ENCODE measurements at places on chromosomes 5 and 9.
A peak's percentile ranks its signal among the peaks of the same experiment; 100 is the strongest.

DNA sequence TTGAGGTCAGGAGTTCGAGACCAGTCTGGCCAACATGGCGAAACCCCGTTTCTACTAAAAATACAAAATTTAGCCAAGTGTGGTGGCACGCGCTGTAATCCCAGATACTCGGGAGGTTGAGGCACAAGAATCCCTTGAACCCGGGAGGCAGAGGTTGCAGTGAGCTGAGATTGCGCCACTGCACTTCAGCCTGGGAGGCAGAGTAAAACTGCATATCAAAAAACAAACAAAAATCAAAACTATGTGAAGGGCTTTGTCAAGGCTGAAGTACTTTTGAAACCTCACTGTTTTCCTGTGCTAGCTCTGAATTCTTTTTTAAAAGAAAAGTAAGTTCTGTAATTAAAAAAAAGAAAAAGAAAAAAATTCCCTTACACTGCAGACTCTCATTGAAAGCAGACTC, 65.1 kb upstream of the KLF4 start:
- no peak for DNase-seq

DNA sequence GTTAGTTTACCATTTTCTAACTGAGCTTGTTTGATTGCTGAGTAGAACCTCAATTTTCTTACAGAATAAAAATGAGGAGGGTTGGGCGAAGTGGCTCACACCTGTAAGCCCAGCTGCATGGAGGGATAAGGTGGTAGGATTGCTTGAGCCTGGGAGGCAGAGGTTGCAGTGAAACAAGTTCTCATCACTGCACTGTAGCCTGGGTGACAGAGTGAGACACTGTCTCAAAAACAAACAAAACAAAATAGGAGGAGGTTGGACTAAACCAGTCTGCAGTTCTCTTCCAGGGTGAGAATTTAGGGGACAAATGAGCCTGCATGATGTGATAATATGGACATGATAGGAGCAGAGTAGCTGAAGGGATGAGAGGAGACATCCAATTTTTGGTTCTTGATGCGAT, 57.3 kb downstream of the SLC27A6 start:
- no peak for DNase-seq

DNA sequence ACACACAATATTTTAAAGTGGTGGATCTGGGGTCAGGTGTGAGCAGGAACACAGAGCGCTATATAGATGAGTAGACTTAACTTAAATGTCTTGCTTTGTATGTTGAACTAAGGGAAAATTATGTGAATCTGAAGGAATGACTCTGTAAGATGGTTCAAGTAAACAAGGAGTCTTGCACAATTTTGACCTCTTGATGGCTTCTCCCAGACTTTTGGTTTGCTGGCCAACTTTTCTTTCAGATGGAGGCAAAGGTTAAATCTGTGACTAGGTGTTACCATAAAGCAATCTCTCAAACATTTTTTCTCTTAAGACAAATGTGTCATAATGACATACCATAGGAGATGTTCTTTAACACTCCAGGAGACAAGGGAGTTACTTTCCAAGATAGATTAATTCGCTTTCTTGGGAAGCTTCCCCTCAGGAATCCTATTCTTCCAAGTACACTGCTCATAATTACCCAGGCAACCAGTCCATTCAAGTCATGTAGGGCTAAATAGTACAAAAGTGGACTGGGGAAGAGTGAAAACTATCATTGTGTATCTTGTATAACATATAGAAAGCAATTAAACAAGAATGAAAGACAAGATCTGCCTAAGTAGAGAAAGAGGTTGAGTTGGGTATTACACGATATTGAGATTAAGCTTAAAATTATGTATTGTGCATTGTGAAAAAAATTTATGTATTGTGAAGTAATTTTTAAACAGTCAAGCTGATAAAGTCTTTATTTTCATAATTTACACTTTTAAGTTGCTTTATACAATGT, 60.3 kb upstream of the SLC27A6 start:
- DNase-seq, result no peak

GRCh38 chr5:54862036-54862435, 123.4 kb downstream of the ESM1 start:
- no peak for DNase-seq

DNA sequence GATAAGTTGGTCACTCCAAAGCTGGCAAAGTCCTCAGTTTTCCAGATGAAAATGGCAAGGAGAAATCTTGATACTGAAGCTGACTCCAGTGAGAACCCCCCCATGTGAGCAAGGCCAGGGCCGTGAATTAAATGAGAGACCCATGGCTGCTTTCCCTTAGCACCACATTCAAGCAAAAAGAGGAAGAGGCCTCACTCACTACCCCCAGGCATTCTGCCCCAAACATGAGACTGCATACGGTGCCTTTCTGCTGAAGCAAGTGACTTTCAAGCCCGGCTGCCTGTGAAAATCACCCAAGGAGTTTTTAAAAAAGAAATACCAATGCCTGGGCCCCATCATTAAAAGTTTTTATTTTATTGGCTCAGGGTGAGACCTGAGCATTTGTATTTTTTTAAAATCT, 66.9 kb downstream of the TMEM252 start:
- DNase-seq, result no peak

DNA sequence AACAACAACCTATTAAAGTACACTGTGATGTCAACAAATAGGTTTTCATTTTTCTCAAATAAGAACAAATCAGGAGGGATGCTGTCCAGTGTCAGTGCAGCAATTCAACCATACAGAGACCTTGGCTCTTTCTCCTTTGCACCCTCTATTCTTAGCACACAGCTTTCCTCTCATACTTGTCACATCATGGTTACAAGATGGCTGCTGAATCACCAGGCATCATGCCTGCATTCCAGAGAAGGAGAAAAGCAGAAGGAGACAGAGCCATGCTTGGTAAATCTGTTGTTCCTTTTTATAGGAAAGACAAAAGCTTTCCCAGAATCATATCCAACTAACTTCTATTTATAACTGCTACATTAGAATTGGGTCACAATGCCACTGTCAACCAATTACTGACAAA, 124.7 kb upstream of the VLDLR start:
- DNase-seq, result no peak

DNA sequence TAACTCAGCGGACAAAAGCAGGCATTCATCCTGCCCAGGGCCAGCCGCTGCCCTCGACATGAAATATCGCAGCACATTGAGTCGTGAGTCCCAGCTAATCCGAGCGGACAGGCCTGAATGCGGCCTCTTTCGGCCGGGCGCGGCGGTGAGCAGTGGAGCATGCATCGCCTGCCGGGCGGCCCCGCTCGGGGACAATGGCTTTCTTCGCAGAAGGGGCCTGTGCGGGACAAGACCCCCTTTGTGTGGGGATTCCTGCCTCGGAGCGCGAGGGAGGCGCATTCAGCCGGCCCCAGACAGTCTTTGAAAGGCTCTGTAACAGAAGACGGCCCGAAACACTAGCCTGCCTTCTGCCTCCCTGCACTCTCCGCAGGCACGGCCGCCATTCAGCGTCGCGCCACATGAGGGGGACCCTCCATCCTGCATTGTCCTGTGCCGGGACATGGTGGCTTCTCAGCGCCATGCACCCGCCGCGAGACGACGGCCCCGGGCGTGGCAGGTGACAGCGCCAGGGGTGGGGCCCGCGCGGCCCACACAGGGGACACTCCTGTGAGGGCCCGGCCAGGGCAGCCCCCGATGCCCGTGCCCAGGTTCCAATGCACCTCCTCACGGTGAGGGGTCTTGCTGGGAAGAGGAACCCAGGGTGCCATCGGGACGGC, 52.0 kb downstream of the EXD3 start:
- DNase-seq, result no peak

GRCh38 chr5:95917207-95917606, 44.4 kb downstream of the ELL2 start:
- no peak for DNase-seq

GRCh38 chr9:105146677-105147076, 97.8 kb upstream of the SLC44A1 start:
- no peak for DNase-seq

DNA sequence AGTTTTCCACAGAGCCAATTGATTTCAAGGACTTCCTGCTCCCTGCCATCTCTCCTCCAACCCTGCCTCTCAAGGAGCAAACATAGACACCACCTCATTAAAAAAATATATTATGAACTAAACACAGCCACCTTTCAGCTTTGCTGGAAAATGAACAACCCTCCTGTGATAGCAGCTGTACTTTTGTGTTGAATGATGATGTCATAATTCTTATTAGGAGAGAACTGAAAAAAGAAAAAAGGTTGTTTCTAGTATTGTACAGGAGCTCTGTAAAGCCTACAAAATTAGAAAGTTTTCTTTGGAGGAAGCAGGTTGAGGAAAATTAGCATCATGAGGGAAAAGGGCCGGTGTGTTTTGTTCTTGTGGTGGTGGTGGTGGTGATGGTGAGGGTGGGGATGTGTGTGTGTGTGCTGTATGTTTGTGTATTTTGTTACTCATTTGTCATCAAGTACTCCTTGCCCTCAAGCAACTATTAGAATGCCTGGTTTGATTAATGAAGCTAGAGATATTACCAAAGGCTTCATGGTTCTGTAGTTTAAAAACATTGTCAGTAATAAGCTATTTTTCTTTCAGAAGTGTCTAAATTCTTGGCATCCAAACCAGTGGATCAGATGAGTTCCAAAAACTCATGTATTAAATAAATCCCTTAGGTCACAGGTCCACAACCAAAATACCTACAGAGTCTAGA, 405.9 kb downstream of the TLE4 start:
- DNase-seq, result no peak

GRCh38 chr9:70427161-70427945, 12.9 kb upstream of the KLF9 start:
- no peak for DNase-seq

DNA sequence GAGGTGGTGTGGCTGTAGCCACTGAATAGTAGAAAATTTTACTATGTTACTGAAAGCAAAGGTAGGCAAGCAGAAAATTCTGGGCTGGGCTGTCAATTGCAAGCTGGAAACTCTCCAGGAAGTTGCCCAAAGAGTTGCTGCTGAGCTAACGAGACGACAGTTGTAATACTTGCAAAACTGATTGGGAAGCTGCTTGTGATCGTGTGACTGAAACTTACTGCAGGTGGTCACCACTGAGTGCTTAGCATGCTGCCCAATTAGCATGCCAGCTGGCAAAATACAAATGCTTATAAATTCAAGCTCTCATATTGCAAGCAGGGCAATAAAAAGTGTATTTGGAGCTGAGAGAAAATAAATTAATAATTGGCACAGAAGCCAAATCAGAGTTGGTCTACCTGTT, 758.5 kb upstream of the EDIL3 start:
- DNase-seq, result no peak

- no peak for DNase-seq
These were observed 60.4 kb downstream of the RAB14 start for GRCh38 chr9:121141306-121141705.

- no peak for DNase-seq
These were observed 12.5 kb downstream of the SRFBP1 start for GRCh38 chr5:121974261-121974660.

- no peak for DNase-seq
These were observed 43.8 kb upstream of the SUSD1 start for GRCh38 chr9:112218908-112219307.

DNA sequence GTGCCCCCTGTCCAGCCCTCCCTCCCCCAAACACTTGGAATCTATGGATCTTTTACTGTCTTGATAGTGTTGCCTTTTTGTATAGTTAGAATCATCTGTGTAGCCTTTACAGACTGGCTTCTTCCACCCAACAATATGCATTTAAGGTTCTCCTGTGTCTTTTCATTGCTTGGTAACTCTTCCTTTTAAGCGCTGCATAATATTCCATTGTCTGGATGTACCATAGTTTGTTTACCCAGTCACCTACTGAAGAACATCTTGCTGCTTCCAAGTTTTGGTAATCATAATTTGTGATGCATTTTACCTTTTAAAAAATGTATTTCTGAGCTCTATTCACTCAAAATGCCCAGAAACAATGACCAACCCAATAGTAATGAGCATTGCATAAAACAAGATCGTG, 17.7 kb upstream of the LMX1B start:
- no peak for DNase-seq

DNA sequence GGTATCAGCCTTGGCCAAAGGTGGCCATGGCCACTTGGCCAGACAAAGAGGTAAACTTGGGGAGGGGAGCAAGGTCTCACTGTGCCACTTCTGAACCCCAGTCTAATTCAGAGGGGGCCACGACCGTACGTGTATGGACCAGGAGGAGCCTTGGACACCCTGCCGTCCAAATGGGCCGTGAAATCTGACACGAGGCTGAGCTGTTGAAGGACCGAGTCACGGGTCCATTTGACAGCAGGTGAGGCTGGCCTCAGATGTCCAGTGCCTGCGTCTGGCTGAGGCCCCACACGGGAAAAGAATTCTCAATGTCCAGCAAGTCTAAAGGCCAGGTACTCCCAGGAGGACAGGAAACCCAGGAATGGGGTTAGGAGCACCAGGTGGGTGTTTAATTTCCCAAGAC, 17.7 kb downstream of the CMBL start:
- no peak for DNase-seq

- no peak for DNase-seq
These were observed 29.1 kb upstream of the LRRC14B start for GRCh38 chr5:162190-162564.

- no peak for DNase-seq
These were observed 119.4 kb upstream of the CYLC2 start for GRCh38 chr9:102875687-102876086.

DNA sequence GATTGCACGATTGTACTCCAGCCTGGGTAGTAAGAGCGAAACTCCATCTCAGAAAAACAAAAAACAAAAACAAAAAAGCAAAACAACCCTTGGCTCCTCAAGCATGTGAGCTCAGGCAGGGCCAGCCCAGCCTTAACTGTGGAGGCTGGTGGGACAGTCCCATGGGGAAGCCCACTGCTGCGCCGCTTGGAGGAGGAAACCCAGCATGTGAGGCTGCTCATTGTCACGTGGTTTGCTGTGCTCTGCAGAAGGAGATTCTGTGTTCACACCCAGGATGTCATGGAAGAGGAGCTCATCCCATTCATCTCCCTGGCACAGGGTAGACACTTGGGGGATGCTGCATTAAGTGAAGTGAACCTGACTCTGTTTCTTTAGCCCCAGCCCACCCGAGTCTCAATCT, 4.0 kb downstream of the ZBED3 start:
- DNase-seq, result no peak

GRCh38 chr9:5269249-5269715, 35.2 kb downstream of the RLN2 start:
- DNase-seq, result no peak

DNA sequence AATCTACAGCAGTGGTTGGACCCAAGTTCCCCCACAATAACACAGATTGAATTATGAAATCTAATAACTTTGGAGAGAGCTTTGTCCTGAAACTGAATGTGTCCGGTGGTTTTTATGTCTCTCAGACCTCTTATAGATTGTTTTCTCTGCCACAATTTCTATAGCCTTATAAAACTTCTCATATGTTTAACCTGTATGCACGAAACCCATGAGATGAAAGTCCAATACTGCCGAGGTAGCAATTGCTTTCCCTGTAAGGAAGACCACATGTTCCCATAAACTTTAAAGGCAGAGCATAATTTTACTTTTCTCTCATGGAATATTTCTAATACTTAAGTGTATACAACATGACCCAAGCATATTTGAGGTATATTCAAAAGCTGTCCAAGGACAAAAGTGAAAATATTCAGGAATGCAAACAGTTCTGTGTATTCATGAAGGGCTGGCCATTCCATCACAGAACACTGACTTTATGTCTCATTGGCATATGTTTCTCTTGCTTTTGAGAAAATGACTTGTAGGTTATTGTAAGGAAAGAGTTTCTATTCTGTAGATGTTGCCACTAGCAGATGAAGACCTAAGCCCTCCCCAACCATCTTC, 94.4 kb upstream of the TLE4 start:
- no peak for DNase-seq

- DNase-seq, result no peak
These were observed 125.0 kb downstream of the MSX2 start for GRCh38 chr5:174849426-174849825.

- DNase-seq, result peak; percentile 25
These were observed 637 bp upstream of the SMC5 start for GRCh38 chr9:70257991-70258691.
